Right ventricle myocardium superior (tissue), 1 donor: ENCODE measurements at places on chromosomes 16 and 17. TPM values are rescaled to one million over a fixed set of nuclear protein-coding genes. Genes with fewer than 3 reads are reported as not detected.

The ABAT gene
- 3.4 TPM for total RNA-seq

- no peak for DNase-seq
Measured at GRCh38 chr16:29686740-29687332, 7.9 kb downstream of the QPRT start.

DNA sequence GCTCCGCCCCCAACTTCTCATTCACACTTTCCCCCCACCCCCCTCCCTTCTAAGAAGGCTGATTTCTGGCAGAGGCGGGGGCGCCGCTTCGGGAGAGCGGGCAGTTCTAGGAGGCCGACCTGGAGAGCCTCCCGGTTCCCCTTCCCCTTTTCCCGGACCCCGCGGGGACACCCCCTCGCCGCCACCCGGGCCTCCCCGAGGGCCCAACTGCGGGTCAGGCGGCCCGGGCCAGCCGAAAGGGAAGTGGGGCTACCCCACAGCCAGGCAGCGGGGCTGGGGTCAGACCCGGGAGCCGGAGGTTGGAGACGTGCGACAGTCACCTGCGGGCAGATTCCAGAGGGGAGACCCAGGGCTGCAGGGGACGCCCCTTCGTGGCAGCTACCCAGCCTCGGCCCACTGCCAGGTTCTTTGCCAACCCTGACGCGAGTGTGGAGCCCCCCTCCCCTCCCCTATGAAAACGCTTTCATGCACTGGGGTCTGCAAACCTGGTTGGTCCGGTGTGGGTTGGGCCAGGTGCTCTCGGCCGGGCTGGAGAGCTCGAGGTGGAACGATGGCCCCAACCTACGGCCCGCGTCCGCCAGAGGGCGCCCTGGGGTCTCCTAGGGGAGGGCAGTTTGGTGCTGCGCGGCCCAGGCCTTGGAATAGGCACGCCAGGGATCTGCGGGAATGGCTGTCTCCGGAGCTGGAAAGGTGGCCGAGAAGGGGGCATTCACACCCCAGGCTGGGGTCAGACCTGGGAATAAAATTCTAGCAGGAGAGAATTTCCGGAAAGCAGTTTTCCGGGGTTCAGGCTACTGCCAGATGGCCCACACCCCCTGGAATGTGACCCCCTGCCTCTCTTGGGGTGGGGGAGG lies 721 bp upstream of the SOCS3 start:
- DNase-seq, result peak; percentile 96

GRCh38 chr17:7382901-7383300 lies 2.0 kb downstream of the TNK1 start:
- no peak for DNase-seq

DNA sequence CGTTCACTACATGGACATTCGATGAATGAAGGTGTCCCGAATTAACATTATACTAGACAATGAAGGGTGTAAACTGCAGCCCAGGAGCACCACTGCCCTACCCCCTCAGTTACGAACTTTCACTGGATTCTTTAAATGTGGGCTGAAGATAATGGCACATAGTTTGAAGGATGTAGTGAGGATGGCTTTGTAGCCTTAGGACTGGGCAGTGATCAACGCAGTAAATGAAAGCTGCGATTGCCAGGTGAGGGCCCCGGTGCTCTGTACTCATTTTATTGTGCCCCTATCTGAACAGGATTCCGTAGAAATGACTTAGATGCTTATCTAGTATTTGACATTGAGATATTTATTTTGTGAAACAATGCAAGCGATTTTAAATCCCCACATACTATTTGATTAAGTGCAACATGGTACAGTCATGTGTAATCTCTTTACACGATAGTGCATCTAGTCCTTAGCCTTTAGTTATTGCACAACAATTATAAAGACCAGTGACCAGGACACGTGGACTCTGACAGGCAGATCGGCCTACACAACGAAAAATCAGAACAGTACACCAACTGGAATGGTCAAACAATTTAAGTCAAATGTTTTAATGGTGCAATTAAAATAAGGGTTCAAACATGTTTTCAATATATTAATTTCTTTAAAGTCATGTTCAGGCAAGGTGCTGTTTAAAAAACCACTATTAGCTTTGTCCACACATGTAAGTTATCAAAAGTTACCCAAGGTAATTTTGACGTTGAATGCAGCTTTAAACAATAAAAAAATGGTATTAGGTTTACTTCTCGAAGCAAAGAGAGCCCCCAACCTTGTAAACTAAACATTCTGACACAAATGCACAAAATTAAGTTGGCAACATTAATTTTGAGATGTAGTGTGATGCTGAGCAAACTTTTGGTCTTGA lies 17.4 kb upstream of the ERN1 start:
- no peak for DNase-seq

The DNAH17 gene
- total RNA-seq, result not detected

The ACSM5 gene
- total RNA-seq, result 1.4 TPM

DNA sequence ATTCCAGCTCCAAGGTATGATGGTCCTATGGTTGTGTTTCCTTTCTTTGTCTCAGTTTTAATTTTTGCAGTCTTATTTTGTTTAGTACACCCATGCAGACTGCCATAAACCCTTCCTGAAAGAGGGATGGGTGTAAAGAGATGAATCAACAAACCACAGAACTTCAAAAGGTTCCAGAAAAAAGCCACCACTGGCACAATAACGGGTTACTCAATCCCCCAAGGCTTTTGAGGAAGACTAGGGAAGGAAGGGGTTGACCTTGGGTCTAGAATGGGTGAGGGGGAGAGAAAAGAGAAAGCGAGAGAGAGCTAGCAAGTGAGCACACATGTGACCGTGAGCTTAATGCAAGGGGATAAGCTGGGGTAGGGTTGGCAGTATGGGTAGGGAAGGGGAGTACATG lies 168.1 kb downstream of the XYLT1 start:
- no peak for DNase-seq

The NPIPB6 gene
- 0.48 TPM for total RNA-seq

GRCh38 chr16:69306031-69306430 lies 5.1 kb upstream of the VPS4A start:
- no peak for DNase-seq

The TMC8 gene
- total RNA-seq, result 1.6 TPM

DNA sequence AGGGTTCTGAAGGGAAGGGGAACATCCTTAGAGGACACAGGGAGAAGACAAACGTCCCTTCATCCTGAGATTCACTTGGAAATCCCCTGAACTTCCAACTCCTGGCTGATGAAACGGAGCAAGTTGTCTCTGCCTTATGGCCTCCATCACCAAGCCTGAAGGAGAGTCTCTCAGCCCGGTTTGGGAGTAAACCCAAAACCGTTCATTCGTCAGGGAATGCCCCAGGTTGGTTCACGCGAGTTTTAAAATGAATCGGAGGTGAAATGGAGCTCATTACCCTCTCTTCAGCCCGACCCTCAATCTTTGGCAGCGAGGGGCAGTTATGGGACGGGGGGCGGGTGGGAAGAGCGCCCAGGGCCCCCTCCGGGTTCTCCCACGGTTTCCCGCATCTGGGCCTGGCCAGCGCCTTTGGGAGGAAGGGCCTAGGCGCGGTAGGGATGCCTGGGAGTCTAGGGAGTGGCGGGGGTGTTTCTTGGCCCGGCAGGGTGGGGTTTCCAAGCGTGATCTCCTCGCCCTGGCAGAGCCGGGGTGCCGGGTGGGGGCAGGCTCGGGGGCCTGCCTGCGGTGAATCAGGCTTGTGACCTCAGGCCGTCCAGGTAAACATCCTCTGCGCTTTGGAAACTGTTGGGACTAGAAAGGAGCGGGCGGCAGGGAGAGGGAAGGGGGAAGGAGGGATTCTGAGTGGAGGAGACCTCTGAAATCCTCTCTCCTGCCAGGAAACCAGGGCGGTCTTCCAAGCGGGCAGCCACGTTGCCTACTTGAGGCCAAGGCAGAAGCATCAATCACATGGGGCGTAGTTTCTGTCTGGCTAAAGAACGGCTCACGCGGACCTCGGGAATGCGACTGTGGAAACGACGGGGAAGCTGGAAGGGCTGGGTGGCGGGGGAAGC lies 24.1 kb upstream of the HOXB13 start:
- no peak for DNase-seq

The DPEP3 gene
- total RNA-seq, result not detected

DNA sequence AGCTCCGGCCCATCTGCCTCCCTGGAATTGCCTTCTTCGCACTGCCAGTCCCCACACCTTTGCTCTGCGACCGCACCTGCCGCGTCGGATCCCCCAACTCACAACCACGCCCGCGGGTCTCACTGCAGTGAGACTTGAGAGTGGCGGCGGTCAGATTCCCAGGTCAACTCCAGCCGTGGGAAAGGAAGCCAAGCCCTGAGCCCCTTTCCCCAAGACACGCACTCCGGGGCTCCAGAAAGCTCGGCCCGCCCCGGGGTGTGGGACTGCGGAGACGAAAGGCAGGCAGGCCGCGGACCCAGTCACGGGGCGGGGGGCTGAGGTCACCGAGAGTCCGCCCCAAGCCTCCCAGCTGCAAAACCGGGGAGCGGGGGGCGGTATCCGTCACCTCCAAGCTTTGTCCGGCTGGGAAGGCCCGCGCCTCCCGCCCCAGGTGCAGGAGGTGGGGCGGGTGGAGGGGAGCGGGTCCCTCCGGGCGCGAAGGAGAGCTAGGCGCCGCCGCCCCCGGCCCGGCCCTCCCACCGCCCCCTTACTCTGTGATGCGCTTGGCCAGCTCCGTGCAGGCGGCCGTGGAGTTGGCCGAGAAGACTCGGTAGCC lies 615 bp downstream of the PRPSAP1 start:
- DNase-seq, result peak; percentile 53

DNA sequence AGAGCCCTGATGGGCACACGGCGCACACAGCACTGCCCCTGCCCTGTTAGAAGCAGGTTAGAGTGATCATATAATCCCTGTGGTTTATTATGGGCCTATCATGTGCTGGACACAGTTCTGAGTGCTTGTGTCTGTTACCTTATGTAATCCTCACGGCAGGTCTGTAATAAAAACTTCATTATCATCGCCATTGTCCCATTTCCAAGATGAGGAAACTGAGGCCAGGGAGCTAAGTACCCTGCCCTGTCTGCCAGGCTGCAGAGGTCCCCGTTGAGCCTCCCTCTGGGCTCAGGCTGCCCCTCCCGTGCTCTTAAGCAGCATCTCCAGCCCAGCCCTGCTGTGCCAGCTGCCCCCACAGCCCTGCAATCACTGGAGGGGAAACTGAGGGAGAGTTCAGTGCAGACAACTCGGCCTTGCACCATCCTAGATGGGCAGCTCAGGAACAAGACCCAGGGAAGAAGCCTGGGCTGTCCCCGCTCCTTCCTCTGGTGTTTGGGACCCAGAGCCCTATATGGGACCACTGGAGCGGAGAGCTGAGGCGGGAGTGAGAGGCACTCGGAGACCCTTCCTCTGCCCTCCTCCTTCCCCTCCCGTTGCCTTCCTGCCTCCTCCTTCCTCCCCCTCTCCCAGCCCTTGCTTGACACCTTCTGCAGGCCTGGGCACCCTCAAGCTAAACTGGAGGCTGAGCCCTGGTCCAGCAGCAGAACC lies 42.0 kb downstream of the WNT3 start:
- no peak for DNase-seq

The CRHR1 gene
- not detected for total RNA-seq

DNA sequence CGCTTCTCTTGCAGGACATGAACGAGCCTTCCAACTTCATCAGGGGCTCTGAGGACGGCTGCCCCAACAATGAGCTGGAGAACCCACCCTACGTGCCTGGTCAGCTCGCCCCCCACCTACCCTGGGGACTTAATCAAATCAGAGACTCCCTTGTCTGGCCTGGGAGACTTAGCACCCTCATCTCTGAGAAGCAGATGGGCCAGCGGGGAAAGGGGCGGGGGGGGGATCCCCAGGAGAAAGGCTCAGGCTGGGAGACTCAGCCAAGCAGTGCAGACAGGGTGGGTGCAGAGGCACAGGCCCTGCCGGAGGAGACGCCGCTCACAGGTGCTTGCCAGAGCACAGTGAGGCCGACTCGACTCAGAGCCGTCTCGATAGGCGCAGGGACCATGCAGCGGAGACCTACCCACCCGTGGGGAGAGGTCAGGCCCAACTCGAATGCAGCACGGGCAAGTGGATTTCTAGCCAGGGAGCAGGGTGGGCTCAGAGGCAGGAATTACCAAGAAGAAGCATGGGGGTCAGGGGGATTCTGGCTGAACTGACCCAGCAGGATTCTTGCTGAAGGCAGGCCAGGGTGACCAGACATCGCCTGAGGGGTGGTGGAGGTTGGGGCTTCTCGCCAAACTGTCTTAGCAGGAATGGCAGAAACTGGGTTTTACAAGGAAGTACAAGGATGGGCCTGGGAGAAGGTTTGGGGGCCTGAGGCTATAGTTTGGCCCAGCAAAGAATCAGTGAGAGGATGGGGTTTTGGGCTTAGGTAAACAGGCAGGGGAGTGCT lies 9.7 kb downstream of the GAA start:
- DNase-seq, result no peak

DNA sequence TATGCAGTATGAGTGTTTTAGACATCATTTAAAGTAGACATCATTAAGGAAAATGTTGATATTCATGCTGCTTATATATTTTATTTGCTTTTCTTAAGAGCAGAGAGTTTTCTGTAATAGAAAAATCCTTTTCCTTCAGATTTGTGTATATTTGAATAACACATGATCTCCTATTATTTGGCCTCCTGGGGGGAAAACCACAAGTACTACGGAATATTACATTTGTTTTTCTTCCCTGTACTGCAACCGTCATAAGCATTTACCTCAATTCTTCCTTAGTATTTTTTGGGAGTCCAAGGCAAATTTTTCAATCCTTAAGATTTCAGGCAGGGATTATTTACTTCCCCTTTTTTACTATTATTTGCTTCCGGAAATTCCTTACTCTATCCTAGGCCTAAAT lies 6.0 kb downstream of the RSPRY1 start:
- no peak for DNase-seq

The KRTAP9-8 gene
- total RNA-seq, result not detected

DNA sequence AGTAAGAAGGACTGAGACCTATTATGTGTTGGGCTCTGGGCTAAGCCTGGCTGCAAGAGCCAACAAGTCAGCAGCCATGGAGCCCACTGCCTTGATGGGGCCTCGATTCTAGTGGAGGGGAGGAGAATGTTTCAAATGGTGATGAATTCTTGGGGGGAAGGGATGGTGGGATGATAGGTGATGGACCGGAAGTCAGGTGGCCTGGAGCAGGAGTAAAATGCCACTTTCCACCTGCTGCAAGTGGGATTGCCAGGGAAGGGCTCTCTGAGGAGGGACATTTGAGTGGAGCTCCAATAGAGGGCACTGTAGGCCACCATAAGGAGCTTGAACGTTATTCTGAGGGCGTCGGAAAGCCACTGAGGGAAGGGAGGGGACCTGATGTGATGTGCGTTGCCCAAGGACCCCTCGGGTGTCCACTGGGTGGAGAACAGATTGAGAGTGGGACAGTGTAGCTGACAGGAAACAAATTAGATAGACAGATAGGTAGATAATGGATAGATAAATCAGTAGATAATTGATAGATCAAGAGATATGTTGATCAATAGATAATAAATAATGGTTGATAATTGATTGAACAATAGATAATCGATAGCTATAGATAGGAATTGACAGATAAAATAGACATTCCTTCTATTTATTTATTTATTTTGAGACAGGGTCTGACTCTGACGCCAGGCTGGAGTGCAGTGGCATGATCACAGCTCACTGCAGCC lies 18.2 kb upstream of the NXPH3 start:
- DNase-seq, result peak; percentile 34

The PRKCB gene
- total RNA-seq, result 1.7 TPM

The GLIS2 gene
- total RNA-seq, result 14.6 TPM

- DNase-seq, result no peak
Measured at GRCh38 chr17:62163847-62164246, 98.8 kb upstream of the MED13 start.

The TBC1D16 gene
- 14.0 TPM for total RNA-seq

The SAMD14 gene
- total RNA-seq, result 0.78 TPM
